ENCODE measurements at places on chromosomes 5 and 9.

- no peak for DNase-seq
Measured at GRCh38 chr5:107376546-107377276, 294.0 kb downstream of the EFNA5 start.

GRCh38 chr9:35907711-35908503, 1.4 kb upstream of the SPAAR start:
- peak; percentile 73 for DNase-seq

GRCh38 chr5:179288809-179289185, 56.5 kb downstream of the ADAMTS2 start:
- DNase-seq = no peak

DNA sequence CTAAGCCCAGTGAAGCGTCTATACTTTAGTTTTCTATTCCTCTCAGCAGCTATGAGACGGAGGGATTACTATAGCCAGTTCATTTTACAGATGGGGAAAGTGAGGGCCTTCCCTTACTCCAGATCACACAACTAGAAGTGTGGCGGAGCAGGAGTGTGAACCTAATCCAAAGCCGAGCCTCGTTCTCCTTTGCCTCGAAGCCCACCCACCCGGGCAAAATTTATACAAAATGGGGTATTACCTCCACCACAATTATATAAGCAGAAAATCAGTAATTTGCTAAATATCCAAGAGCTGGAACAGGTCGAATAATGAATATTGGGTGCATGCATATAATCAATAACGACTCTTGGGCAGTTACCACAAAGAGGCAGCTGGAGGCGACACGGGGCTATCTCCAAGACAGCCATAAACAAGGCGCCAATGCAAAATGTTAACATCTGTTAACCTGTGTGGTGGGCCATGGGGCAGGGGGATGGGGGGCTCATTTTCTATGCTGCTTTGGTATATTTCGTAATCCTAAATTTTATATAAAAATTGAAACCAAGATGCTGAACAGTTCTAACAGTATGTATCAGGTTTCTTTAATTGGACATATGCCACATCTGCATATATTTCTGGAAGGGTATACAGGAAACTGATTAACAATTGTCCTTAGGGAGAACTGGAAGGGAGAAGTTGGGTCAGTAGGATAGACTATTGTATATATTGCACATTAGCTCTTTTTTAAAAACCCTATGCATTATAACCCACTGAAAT, 1.2 kb upstream of the RNF44 start:
- DNase-seq = no peak

DNA sequence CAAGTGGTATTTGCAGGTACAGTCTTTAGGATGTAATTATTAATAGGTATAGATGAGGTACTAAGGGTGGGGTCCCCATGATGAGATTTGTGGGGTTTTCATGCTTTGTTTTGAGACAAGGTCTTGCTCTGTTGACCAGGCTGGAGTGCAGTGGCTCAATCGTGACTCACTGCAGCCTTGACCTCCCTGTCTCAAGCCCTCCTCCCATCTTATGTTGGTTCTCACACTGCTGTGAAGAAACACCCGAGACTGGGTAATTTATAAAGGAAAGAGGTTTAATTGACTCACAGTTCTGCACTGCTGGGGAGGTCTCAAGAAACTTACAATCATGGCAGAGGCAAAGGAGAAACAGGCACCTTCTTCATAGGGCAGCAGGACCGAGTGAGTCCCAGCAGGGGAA, 217.5 kb downstream of the CDK5RAP2 start:
- no peak for DNase-seq

DNA sequence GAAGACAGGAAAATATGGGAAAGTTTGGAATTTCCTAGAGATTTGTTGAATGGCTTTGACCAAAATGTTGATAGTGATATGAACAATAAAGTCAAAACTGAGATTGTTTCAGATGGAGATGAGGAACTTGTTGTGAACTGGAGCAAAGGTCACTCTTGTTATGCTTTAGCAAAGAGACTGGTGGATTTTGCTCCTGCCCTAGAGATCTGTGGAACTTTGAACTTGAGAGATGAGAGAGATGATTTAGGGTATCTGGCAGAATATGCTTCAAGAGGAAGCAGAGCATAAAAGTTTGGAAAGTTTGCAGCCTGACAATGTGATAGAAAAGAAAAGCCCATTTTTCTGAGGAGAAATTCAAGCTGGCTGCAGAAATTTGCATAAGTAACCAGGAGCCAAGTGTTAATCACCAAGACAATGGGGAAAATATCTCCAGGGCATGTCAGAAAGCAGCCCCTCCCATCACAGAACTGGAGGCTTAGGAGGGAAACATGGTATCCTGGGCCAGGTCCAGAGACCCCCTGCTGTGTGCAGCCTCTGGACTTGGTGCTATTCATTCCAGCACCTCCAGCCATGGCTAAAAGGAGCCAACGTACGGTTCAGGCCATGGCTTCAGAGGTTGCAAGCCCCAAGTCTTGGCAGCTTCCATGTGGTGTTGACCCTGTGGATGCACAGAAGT, 114.3 kb upstream of the STARD4 start:
- DNase-seq = no peak

GRCh38 chr5:111550282-111551020, 38.1 kb upstream of the STARD4 start:
- DNase-seq = peak; percentile 8

GRCh38 chr5:31730139-31730538, 91.2 kb downstream of the PDZD2 start:
- no peak for DNase-seq

DNA sequence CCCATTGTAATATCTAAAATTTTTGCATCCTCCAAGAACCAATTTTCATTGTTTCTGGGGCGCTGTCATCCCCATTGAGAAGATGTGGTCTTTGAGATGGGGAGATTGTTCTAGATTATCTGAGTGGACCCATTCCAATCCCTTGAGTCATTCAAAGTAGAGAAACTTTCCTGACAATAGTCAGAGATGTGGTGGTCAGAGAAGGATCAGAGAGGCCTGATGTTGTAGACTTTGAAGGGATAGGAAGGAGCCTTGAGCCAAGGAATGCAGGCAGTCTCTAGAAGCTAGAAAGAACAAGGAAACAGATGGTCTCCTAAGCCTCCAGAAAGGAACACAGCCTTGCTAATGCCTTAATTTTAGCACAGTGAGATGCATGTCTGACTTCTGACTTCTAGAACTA, 80.4 kb downstream of the TEK start:
- DNase-seq = no peak

DNA sequence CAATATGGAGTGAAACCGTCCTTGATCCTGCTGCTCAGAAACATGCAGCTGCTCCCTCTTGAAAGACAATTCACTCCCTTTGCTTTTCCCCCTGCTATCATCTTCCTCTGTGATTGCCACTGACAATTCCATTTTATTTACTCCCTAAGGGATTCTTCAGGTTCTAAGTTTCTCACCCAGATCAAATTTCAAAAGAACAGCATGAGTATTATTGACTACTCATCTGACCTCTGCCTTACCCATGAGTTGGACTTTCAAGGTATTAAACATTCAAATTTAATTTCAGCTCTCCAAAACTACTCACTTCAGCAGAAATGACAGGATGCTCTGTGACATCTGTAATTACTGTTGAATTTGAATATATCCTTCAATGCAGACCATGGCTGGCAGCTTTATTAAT, 236.5 kb upstream of the HAPLN1 start:
- DNase-seq = no peak

GRCh38 chr5:96881511-96882115, 5.3 kb downstream of the ERAP2 start:
- no peak for DNase-seq

DNA sequence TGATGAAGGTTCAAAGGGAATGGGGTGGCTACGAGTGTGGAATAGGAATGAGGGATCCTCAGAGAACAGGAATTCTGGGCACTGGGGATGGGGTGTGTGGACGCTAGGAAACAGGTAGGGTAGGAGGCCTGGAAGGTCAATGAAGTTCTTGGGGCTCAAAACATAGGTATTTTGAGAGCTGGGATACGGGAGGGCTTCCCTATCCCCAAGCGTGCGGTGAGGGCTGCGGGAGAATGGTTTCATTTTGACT, 718 bp downstream of the QSOX2 start:
- DNase-seq = no peak

DNA sequence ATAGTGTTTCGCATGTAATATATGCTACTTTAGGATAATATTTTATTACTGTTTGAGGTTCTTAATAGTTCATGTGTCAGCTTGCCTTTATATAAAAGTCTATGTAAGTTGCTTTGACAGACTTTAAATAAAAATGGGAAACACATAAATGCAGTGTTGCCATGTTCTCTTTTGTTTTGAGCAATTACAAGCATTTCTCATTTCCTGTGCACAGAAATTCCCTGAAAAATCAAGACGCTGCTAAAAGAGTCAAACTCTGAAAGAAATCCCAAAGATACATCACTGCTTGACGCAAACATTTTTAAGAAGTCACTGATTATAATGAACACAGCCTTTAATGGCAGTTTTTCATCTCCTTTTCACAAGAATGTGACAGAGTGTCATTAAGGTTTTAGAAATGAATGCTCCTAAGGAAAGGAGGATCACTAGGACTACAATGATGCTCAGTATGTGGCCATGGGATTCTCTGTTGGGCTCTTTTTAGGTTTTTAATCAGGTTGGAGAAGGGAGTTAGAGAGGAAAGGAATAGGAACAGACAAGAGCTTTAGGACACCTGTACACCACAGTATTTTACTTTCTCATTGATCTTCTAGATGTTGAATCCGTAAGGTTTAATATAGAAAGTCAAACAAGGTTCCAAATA, 29.4 kb downstream of the ZCCHC7 start:
- DNase-seq = no peak

GRCh38 chr9:38091310-38092199, 22.5 kb upstream of the SHB start:
- no peak for DNase-seq

- DNase-seq = no peak
Measured at GRCh38 chr5:606526-607399, 5.4 kb upstream of the CEP72 start.

- peak; percentile 27 for DNase-seq
Measured at GRCh38 chr5:24621792-24622191, 23.0 kb downstream of the CDH10 start.

- no peak for DNase-seq
Measured at GRCh38 chr5:82364497-82364896, 86.3 kb upstream of the RPS23 start.

GRCh38 chr9:38389313-38389712, 3.2 kb upstream of the ALDH1B1 start:
- DNase-seq = no peak

GRCh38 chr9:94663140-94663539, 23.8 kb upstream of the FBP1 start:
- DNase-seq = no peak

DNA sequence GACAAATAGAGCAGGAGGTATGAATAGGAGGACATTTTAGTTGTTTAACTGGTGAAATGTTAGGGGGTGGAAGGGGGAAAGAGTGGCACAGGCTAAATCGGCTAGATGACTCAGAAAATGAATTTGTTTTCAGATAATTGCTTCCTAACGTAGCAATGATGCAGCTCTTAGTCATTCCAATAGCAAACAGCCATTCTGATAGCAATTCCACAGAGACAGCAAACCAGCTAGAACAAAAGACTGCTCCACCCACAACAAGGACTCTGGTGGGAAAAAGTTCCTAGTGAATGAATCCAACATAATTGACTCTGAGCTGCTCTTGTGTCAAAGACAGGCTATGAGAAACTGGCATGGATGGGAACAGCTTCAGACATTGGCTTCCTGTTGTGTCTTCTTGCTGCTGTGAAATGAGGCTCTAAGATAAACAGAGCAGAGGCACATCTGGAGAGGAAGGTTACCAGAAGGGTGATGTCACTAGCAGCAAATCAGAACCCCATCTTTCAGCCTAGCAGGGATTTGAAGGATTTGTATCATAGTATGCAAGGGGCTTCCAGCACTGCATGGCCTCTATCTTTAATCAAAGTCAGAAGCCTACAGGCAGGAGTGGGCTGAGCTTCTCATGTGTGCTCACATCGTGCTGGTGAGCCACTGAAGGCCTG, 28.1 kb upstream of the F2RL1 start:
- no peak for DNase-seq

- no peak for DNase-seq
Measured at GRCh38 chr5:120199559-120199958, 264.5 kb upstream of the PRR16 start.

GRCh38 chr5:38651806-38652205, 95.4 kb upstream of the LIFR start:
- DNase-seq = no peak

DNA sequence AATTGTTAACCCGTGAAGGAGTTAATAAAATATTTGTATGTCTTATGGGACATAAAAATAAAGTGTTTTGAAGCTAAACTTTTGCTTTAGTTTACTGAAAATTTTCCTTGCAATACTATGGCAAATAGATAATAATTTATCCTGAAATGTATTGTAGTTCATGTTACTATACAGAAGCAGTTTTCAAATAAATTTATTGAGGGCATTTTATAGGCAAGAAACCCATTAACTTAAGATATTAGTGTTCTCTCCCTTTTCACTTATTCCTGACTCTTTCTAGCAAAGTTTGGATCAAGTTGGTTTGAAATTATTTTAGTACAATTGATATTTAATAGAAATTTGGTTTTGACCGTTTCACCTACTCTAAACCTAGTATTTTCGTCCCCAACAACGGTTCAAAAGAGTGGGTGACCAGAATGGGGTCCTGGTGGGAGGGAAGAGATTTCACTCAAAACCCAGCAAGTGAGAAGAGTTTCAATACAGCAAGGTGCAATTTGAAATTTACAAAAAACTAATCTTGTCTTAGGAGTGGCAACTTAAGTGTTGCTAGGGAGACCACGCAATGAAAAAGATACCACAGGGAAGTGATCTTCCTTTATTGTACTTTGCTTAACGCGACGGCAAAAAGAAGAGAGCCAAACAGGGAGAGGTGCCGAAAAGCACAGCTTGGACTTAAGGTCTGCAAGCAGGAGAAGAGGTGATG, 28.4 kb downstream of the NR2F1 start:
- no peak for DNase-seq

DNA sequence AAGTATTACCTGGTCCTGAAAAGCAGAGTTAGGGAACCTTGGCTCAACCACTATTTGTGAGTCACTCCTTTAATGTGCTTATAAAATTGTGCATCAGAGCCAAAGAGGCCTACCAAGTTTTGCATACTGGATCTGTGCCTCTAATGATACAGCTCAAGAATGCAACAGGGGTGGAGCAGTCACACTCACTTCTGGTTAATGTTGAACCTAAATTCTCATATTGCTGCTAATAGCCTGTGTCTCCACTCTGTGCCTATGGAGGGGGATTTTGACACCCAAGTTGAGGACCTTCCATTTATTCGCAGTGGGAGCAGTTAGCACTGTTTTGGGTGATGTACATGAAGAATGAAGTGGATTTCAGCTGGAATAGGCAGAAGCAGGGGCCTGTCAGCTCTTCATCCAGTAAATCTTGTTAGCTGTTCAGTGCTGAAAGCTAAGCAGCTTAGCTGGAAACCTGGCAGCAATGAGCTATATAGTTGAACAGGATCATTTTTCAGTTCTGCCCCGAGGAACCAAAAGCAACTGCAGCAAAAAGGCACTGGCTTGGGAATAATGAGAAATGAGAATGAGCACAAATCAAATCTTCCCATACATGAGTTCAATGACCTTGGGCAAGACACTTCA, 9.7 kb downstream of the SH3TC2 start:
- DNase-seq = no peak

GRCh38 chr9:21502586-21502985, 20.5 kb upstream of the IFNE start:
- no peak for DNase-seq

GRCh38 chr5:134082264-134082992, 32.1 kb upstream of the TCF7 start:
- DNase-seq = no peak

GRCh38 chr5:60577116-60577515, 122.8 kb downstream of the DEPDC1B start:
- DNase-seq = no peak

Data from HL-60 (cell line).